ENCODE measurements at places on chromosomes 7 and 10.

DNA sequence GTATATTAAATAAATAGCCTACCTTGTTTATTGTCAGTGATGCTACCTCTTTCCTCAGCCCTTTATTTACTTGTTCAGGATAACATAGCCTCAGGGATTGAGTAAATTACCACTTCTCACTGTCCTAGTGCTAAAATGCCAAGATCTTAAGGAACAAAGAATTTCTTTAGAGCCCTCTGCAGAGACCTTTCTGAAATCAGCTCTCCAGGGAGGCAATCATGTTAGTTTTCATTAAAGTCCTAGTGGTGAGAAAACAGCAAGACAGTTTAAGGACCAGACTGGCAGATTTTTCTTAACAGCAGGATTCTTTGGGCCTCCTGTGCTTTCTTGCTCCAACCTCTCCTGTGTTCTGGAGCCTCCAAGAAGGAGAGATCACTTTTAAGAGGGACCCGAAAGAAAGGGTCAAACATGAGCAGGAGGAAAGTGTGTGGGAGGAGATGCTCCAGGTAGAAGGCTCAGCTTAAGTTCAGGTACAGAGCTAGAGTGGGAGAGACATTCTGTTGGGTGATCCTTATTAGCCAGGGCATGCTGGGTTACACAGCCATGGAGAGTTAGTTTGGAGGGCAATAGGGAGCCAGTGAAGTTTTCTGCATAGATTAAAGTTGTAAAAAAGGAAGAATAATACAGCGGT lies 1.2 kb upstream of the PLCE1 start:
- no peak for DNase-seq

DNA sequence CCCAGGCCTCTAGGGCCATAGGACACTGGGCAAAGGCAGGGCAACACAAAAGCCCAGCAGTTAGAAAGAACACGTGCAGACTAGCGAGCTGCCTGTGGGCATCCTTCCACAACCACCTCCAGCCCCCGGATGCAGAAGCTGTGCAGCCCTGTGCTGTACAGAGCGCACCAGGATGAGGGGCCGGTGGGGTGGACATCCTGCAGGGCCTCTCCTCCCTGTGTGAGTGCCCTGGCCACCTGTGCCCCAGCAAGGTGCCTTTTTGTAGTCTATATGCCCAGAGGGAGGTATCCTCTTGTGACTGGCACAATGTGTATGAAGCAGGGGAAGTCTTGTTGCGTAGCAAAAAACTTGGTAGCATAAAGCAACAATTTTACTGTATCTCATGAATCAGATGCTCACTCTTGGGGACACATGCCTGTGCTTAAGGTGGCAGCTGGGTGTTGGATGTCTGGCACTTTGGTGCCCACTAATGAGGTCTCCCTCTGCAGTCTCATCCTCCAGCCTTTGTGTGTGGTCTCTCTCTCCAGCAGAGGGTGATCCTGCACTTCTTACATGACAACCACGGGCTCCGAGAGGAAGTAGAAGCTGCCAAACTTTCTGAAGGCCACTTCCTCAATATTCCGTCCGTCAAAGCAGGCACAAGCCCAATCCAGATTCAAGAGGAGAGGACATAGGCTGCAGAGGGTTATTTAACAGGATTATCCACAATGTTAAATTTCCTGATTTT lies 8.7 kb downstream of the NCAPG2 start:
- peak; percentile 6 for DNase-seq

DNA sequence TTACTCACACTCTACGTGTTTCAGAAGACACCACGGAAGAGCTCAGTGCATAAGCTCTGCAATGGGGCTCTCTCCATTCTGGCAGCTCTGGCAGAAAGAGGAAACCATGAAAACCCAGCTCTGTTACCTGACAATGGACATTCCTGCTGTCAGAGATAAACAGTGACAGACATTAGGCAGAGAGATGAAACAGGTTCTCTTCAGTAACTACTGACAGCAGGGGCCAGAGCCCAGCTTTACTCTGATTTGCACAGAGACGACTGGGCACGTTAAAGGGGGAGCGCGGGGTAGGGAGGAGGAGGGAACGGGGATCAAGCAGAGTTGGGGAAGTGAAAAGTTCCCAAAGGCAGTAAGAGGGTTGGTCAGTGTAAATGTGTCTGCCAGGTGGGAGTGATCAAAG lies 206.1 kb downstream of the RAMP3 start:
- no peak for DNase-seq

DNA sequence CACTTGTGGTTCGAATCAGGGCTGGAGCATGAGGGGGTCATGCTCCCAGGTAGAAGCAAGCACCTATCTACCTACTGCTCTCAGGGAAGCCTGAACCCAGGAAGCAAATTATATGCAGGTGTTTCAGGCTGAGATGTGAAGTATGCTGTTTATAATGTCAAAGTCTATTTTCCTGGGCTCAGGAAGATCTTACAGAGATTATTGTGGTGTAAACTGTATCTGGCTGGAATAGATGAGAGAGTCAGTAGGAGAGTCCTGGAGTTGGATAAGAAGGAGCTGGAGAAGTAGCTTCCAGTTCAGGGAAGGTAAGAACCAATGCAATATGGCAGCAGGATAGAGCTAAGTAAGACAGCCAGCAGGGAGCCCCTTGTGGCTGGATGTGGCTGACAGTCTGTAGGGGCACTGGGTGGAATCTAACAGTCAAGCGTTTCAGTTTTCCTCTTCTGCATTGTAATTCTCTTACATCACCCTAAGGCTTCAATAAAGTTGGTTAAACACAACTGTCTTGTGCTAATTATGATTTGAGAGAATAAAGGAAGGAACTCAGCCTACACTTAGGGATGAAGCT lies 105.9 kb upstream of the EEPD1 start:
- DNase-seq, result no peak

- DNase-seq, result no peak
These were observed 45.7 kb downstream of the COPG2 start for GRCh38 chr7:130622866-130623265.

GRCh38 chr7:379456-380138 lies 89.6 kb downstream of the FOXL3 start:
- no peak for DNase-seq

DNA sequence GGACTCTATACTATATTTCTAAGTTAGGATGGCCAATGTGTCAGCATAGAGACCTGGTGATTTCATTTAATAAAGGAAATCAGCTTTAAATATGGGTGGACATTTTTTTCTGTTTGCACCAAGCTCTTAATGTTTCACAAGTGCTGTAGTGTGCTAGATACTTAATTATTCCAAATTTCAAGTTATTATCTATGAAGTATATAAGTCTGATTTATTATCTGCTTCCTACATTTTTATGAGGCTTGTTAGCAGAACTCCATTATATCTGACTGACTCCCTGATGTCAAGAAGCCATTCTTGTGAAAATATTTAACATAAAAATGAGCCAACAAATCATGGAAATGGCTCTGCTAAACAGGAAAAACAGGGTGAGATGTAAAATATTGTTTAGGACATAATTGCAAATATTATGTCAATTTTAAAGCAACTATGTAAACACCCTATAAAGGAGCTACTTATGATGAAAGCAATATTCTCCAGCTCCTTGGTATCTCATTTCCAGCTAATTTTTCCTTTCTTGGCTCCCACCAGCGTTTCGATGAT lies 1415.2 kb downstream of the GATA3 start:
- DNase-seq, result no peak

- DNase-seq, result peak; percentile 34
These were observed 9.9 kb upstream of the LIPM start for GRCh38 chr10:88792661-88793060.

DNA sequence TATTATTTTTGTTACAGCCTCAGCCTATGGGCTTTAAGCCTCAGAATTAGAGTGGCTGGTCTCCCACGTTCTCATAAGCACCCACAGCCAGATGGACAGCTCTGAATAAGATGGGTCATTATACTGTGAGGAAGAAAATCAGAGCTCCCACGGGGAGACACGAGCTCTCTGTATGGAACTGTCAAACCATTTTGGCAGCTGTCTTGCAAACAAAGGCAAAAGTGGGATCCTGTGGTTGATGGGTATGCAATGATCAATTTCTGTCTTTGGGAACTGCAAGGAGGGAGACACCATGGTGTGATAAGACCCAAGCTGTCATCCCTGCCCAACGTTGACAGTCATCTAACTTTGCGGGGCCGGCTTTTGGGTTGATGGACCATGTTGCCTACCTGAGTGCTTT lies 614.3 kb downstream of the TYW1 start:
- no peak for DNase-seq

DNA sequence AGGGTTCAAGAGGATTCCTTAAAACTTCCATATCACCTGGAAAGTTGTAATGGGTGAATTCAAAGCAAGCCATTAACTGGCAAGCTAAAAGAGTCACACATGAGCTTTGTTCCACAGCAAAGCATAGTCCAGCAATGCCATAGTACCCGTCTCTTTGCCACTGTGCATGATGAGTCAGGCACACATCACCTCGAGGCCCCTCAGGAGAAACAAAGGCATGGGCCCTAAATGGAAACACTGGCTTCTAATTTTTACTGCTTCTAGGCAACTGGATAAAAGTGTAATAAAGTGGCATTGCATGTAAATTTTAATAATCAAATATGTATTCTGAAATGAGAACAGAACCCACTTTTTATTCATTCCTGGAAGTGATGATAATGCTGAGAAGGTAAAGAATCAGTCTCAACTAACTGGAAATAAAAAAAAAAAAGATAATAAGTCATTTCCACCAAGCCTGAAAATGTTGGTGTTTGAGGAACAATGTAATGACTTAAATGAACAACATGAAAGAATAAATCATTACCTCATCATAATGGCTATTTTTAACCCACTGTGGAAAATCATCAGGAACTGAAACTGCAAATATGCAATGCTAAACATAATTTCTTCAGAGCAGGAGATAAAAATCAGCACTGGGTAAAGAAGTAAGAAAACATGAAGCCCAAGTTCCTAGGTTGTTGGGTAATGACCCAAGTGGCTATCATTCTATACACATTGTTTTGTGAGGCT lies 104.9 kb downstream of the CDK6 start:
- DNase-seq, result peak; percentile 57

- DNase-seq, result no peak
These were observed 413.7 kb upstream of the GHITM start for GRCh38 chr10:83725567-83725966.

GRCh38 chr10:98076086-98076485 lies 45.7 kb upstream of the CRTAC1 start:
- no peak for DNase-seq

DNA sequence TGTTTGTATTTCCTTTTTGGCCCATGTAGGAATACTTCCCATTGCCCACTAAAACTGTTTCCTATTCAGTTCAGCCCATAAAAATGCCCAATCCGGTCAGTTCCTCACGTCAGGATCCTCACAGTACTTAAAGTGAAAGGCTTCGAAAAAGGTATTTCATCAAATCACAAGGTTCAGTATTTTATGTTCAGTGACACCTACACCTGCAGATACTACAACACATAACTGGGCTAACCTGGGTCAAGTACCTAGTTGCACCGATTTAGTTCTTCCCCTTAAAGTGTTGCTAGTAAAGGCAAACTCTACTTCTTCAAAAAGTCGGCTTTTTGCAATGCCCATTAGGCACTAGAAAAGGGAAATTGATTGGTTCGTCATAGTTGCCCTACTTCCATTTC lies 1.1 kb downstream of the SNX13 start:
- peak; percentile 10 for DNase-seq

DNA sequence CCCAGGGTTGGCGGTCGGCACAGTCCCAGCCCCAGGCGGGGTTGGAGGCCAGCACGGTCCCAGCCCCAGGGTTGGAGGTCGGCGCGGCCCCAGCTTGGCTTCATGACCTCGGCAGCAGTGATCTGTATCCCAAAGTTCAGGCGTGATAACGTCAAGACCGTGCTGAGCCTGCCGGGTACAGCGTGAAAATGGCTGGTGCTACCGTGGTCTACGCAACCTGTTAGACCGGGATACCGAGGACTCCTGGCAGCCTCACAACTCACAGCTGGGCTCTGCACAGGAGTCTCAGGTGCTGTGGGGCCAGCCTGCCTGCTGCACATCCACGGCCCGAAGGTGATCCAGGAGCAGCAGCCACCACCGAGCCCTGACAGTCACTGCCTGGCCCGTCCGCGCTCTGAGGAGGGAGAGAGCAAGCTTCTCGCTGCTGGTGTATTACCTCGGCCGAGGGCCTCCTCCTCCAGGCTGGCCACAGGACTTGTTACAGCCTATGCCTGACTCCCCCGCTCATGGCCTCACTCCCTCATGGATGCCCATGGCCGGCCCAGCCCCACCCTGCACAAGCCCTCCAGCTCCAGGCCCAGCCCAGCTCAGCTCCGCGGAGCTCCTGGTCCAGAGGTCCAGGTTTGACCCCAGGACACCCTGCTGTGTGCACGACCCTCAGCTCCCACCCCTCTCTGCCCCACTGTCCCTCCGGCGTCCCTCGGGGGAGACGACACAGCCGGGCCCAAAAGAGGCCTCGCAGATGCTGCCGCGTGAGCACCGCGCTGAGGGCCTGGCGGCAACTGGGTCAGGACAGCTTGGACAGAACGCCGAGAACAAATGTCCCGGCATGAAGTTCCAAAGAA lies 156.0 kb downstream of the ELFN1 start:
- DNase-seq, result no peak

DNA sequence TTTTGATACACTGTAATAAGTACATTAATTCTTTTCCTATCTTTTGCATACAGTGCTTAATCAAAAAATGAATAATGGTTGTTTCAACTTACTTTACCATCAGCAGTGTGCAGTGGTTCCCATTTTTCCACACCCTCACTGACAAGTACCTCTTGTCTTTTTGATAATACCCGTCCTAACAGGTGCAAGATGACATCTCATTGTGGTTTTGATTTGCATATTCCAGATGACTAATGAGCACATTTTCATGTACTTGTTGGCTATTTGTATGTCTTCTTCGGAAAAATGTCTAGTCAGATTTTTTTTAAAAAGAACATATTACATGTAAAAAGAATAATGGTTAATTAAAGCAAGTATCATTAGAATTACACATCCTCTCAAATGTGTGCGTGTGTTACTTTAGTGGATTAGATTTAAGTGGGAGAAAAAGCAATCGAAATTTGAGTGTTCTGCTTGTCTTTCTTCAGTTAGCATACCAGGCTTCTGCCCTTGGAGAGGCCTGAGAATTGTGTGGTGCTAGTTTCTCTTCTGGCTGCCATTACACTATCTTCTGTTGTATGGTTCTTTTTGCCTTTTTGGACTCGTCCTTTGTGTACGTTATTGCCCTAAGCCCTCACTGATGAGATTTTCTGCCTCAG lies 291.2 kb downstream of the AUTS2 start:
- DNase-seq, result no peak

DNA sequence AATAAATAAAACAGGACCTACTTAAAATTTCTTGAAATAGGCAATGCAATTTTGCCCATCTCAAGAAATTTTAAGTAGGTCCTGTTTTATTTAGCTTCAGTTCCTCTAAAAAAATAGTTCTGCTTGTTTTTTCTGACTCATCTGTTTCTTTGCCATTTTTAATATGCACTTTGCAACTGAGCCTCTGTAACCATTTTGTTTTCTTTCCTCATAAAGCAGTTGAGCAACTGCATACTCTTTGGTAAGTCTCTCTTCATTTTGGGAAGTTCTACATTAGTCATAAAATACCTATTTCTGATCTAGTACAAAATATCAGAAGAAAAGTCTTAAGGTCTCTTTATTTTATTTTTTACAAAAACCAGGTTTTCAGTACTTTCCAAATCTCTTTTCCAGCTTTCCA lies 18.0 kb downstream of the TAS2R40 start:
- peak; percentile 67 for DNase-seq
